M059J (cell line): ENCODE measurements at places on chromosomes 13 and 19. TPM values are rescaled to one million over a fixed set of nuclear protein-coding genes. Genes with fewer than 3 reads are reported as not detected.

Gene NAPSA
- total RNA-seq: 0.12 and 0.15 TPM in 2 replicates

Gene CEACAM3
- total RNA-seq: not detected in 2 replicates

Gene OVOL3
- 0.39 TPM in 1 of 2 replicates, not detected in the other for total RNA-seq

Gene ZNF575
- total RNA-seq: not detected in 2 replicates

Gene SUGP2
- 31.8 and 49.0 TPM in 2 replicates for total RNA-seq

Gene RDH8
- total RNA-seq: not detected in 2 replicates

Gene ZNF846
- 1.3 and 3.8 TPM in 2 replicates for total RNA-seq

Gene OLFM2
- 0.39 TPM in 1 of 2 replicates, not detected in the other for total RNA-seq

Gene EPN1
- total RNA-seq: 27.7 and 102 TPM in 2 replicates
